Omental fat pad (tissue), 4 donors: ENCODE measurements at places on chromosomes 4 and X.

GRCh38 chr4:26024079-26024478, 110.1 kb downstream of the SMIM20 start:
- no peak for DNase-seq

- DNase-seq = no peak
Measured at GRCh38 chr4:100098011-100098545, 92.2 kb downstream of the DDIT4L start.

DNA sequence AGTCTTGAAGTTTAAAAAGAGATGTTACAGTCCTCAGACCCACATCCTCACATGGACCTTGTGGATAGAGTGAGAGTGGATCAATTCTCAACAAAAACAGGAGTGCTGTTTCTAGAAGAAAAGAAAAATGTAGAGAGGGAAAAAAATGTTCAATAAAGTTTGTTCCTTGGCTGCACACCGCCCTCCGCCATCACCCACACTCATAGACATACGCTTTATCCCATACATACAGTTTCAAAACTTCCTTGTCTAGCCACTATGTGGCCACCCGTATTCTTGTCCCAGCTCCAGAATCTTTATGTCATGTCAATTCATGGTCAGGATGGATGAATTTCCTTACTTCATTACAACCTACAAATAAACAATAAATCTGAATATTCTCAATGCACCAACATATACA, 23.5 kb upstream of the ELF2 start:
- no peak for DNase-seq

DNA sequence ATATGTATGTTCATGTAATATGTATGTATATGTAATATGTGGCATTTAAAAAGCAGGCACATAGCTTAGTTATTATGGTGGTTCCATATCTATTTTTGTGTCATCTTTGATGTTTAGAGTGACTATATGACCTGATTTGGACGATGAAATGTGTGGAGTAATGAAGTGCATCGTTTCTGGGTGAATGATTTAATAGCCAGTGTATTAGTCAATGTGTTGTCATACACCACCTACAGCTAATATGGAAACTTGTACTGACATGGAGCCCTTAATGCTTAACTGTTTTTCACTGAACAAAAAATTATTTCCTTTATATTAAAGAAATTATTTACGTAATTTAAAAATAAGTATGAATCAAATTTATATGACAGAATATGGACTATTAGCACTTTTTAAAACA, 292.3 kb upstream of the FSTL5 start:
- DNase-seq = no peak

- DNase-seq = no peak
Measured at GRCh38 chr4:89572224-89572858, 264.6 kb downstream of the SNCA start.

GRCh38 chr4:40976343-40976742, 226.6 kb downstream of the NSUN7 start:
- DNase-seq = no peak

- DNase-seq = no peak
Measured at GRCh38 chr4:134762053-134762452, 560.5 kb upstream of the PABPC4L start.

DNA sequence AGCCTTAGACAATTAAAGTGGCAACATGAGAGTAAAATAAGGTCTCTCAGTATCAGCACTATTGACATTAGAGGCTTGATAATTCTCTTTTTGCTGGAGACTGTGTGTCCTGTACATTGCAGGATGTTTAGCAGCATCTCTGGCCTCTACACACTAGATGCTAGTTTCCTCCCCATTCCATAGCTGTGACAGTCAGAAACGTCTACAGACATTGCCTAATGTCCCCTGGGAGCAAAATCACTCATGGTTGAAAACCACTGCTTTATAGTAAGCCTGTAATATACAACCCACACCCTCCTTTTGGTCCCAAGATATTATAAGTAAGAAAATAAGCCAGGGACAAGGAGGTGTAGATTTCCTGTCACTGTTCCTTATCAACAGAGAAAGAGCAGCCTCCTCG, 166.0 kb downstream of the FRMPD4 start:
- DNase-seq = no peak

- no peak for DNase-seq
Measured at GRCh38 chr4:105666693-105667092, 41.8 kb downstream of the INTS12 start.

GRCh38 chr4:40448875-40449274, 113.7 kb downstream of the CHRNA9 start:
- DNase-seq = no peak

- no peak for DNase-seq
Measured at GRCh38 chr4:185110375-185110823, 32.7 kb upstream of the SLC25A4 start.

- DNase-seq = no peak
Measured at GRCh38 chrX:41563876-41564275, 116.7 kb downstream of the NYX start.

DNA sequence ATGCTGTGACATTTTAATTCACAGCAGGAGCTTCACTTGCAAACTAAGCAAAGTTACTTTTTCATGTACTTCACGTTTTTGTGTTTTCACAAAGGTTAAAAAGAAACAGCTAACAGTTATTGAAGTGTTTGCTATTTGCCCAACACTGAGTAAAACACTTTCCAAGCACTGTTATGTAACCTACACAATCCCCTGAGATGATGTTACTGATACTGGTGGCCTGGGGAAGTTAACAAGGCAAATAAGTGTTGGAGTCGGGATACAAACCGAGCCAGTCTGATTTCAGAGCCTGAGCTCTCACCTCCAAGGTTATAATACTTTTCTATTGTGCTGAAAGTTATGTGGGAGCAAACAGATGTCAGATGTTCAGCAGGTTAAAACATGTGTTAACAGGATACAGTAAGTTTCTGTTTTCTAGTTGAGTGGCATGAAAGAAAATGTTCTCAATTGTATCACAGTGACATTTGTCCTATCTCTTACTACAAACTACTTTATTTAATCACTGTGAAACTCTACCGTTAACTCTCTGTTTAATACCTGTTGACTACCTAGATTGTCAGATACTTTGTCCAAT, 3.9 kb upstream of the CXCL13 start:
- no peak for DNase-seq

DNA sequence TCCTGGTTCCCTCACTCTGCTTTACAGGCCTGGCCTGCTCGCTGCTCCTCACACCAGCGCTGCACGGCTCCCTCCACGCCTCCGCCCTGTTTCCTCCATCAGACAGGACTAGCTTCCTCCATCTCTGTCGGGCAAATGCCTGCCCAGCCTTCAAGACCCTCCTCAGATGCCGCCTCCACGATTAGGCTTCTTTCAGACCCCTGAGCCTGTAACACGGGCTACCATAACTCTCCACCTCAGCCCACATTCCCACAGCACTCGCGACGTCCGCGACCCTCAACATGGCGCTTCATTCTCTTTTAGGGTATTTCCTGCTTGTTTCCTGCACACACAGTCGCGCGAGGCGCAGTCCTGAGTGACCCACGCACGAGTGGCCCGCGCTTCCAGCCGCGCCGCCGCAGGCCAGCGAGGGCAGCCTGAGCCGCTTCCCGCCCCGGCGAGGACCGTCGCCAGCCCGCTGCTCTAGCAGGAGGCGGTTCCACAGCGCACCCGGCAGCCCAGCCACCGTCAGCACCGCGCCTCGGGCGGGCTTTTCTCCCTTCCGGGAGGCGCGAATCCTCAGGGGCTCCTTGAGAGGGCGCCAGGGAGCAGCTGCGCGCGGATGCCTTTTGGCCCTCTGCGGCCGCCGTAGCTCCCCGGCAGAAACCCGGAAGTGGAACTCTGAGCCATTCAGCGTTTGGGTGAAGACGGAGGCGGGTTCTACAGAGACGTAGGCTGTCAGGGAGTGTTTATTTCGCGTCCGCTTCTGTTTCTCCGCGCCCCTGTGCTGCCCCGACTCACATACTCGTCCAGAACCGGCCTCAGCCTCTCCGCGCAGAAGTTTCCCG, at the start of gene FRG1:
Gene FRG1, plus strand, starts transcription at position 695 of the 827 bp plus-strand sequence. CDS start 138 bp downstream, outside the sequence.
- DNase-seq = peak; percentile 82

- DNase-seq = no peak
Measured at GRCh38 chr4:175705407-175705806, 106.7 kb downstream of the GPM6A start.

DNA sequence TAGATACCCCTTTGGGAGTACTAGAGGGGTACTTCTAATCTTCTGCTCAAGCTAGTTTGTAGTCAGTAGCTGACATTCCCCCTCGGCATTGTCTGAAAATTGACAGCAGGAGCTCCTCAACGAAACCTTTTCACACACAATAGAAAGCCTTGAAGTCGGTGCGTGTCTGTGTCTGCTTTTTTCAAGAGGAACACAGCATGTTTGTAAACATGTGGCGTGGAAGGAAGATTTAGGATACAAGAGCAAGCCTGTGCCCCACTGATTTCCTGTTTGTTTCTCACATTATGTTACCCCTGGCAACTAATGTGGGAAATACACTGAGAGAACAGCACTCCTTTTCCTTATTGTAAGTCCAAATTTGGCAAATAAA, 252.6 kb downstream of the ANKRD50 start:
- no peak for DNase-seq

DNA sequence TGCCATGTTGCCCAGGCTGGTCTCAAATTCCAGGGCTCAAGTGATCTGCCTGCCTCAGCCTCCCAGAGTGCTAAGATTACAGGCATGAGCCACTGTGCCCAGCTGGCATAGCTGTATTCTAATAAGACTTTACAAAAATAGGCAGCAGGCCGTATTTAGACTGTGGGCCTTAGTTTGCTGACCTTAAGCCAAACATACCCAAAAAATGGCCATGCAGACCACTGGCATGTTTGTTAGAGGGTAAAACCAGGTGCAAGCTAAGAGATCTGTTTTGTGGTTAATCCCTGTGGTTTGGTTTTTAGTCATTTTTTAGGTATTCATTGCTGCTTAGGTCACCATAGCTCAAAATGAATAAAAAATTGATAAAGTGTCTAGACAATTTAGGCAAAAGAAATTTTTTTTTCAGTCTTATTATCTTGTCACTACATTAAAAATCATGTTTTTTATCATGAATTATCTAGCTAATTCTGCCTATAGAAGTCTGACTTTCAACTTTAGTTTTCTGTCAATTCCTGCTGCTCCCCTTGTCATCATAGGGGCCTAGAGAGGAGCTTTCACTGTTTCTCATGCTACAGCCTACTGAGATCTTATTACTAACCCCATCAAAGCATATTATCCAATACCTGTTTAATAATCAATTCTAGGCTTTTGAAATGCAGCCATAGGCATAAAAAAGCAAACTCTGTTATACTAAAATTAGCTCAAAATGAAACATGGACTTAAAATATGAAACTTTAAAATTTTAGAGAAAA, 7.5 kb upstream of the SPINK2 start:
- no peak for DNase-seq

DNA sequence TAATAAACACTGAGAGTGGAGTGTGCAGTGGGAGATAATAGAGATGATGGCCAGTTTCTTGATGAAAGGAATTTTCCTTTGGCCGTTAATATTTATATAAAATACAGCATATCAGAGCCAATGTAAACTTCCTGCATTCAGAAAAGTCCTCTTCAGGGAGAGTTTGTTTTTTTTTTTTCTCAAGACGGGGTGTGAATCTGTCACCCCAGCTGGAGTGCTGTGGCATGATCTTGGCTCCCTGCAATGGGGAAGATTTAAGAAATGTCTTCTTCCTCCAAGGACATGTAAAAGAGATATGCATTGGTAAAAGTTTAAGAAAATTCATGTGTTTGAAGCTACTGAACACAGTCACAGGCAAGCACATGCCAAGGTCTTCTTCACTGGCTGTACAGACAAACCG, 25.4 kb upstream of the TBC1D9 start:
- no peak for DNase-seq

DNA sequence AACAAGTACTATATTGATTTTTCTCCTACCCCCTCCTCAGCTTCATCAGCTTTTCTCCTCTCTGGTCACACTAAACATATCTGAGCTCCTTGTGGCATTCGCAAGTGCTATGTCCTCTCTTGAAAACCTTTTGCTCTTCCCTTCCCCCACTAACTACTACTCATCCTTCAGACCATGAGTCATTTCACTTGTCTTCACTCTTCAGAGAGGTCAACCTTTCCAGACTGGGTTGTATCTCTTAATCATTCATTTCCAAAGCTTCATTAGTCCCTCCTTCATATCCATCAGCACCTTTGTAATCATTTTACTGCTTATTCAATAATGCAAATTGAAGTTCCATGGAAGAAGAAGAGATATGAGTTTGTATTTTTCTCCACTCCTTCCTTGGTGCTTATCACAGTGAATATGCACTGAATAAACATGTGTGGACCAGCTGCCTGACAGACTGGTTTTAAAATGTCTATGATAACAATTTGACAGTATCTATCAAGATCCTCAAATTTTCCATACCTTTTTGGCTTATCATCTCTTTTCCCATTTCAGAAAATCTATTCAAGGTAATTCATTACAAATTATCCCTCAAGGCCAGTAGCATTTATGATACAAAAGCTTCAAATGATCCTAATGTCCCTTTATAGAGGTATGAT, 28.4 kb downstream of the DDX60L start:
- no peak for DNase-seq

- DNase-seq = peak; percentile 75
Measured at GRCh38 chr4:107989537-107990386, at the start of gene HADH. Gene HADH (plus strand): TSS chr4:107989889. CDS start chr4:107989933, 44 bp downstream.

- peak; percentile 29 for DNase-seq
Measured at GRCh38 chrX:115892787-115893671, 277.5 kb upstream of the AGTR2 start.

- DNase-seq = no peak
Measured at GRCh38 chr4:164412246-164412645, 341.7 kb upstream of the SMIM31 start.

GRCh38 chrX:70504772-70505450, 60.3 kb downstream of the DLG3 start:
- no peak for DNase-seq

DNA sequence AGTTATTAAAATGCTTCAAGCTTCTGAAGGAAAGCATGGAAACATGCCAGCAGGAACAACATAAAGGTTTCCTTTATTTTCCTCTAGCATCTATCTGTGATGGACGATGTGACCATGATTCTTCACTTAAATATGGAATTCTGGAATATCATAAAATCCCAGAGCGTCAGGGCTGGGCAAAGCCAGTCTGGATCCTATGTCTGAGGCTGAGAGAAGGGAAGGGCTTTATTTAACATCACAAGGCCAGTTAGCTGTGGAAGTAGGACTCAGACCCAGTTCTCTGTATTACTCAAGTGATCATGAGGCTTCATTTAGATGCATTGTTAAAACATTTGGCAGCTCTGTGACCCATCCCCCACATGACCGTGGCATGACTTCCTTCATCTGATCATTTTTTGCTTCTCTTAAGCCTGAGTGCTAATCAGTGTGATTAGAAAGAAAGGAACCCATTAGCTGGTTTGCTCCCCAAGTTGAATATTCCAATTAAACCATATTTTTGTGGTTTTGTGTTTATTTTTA, 40.9 kb upstream of the EOLA2 start:
- DNase-seq = no peak

DNA sequence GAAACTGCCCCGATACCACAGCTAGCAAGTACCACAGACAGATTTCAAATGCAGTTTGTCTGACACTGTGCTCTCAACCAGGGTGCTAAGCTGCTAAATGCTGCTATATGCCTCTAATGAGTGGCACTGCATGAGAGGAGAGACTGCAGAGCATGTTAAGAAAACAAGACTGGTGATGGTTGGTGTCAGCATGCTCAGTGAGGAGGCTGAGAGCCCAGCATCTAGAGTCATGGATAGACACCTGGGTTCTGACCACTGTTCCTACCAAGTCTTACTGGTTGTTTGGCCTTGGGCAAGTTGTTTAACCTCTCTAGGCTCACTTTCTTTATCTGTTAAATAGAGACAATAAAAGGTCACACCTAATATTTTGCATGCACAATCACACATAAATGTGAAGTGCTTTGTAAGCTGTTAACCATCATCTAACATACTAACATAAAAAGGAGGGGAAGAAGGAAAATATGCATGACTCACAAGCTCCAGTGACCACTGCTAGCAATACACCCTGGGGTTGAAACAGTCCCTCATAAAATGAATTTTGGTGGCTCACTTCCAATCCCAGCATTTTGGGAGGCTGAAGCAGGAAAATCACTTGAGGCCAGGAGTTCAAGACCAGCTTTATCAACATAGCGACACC, 20.7 kb downstream of the HHIP start:
- DNase-seq = no peak
